ENCODE measurements at places on chromosomes 13 and 19.

DNA sequence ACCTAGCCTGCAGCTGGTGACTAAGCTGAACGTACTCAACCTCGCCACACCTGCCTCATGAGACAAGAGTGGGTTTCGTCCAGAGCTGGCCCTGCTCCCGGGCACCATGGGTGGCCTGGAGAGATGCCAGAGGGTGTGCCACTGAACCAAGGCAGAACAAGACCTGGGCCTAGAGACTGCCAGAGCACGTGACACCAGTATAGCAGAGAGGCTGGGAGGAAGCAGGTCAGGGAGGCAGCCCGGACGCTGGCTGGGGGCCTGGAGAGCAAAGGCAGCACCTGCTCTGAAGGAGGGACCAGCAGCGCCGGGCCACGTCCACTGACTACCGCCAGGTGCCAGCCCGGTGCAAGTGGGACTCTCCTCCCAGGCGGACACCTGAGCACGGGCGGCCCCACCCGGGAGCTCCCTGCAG is 7.3 kb upstream of the C13orf46 start:
- DNase-seq, result no peak

DNA sequence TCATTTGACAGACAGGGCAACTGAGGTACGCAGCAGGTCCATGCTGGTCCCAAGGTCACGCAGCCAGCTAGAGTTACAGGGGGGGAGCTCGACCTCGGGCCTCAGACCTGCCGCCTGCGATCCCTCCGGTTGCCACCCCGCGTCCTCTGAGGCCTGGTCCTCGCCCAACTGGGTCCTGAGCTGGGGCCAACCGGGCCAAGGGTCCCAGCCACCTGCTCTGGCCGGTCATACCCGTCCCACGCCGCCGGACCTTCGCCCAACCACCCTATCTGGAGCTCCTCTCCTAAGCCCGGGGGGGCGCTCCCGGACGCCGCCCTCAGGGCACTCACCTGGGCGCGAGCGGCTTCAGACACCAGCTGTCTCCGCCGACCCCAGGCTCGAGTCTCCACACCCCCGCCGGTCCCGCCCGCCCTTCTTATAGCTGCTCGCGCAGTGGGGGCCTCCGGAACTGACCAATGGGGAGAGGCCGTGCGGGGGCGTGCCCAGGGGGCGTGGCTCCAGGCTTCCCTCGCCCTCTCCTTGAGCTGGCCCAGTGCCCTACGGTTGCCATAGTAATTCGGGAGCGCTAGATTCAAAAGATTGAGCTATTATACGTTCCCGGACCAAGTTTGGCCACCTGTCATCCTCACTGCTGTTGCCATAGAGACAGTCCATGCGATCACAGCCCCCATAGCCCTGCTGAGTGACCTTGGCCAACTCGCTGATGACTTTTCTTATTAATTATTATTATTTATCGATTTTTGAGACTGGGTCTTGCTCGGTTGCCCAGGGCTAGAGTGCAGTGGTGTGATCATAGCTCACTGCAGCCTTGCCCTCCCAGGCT is at the start of gene PLIN5:
Gene PLIN5 (minus strand): TSS at position 389 of the 823 bp plus-strand sequence. CDS start 1,150 bp downstream, outside the sequence.
- peak; percentile 38 for DNase-seq

DNA sequence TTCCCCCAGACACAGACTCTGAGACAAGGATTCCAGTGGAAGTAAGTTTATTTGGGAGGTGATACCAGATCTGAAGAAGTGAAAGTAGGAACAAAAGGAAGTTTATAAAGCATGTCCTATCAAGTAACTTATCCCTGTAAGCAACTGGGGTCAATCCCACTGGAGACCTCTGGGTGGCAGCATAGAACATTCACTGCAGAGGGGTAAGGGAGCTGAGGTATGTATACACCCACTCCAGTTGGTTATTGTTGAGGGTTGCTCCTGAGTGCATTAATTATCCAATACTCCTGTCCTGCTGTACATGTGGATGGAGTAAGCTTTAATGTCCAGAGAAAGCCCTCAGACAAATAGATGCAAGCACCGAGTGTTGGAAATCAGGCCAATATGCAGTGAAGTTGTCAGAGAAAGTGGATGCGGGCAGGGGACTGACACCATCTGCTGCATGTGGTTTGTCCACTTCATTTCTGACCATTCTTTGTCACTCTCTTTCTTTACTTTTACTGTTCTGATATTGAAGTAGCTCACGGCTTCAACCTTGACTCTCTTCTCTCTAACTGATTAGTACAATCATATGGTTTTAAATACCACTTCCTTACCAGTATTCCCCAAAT is 46.7 kb downstream of the NOTCH3 start:
- peak; percentile 78 for DNase-seq

GRCh38 chr13:77898097-77898496 is 20.5 kb downstream of the EDNRB start:
- no peak for DNase-seq

DNA sequence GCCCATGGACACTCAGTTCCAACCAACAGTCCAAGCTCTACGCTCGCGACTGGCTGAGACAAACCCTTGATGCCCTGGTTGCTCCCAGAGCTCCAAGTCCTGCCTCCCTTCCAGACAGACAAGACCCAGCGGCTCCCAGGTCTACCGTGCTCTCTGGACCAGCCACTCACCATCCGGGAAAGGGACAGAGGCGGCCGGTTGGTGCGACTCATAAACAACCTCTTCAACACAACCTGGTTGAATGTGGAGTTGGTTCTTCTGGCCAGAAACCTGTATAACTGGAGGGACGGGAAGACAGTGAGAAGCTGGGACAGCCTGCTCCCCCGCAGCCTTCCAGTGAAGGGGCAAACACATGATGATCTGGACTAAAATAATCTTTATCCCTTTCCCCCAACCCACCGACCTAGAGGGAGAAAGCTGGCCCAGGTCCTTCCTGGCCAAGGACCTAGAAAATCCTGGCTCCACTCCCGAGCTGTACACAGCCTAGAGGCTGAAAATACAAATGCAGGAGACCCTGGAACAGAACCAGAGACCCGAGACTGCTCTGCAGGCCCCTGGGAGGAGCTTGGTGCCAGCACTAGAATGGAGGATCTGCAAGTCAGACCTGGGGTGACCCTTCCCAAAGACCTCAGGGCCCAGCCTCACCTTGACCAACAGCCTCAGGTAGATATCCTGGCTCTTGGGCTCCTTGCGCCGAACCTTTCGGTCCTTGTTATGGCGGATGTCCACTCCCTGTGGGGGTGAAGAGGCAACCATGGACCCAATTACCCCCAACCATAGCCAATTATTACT is 1.6 kb downstream of the RPL18 start:
- no peak for DNase-seq

GRCh38 chr19:2381148-2381820 is 21.2 kb downstream of the TMPRSS9 start:
- no peak for DNase-seq

DNA sequence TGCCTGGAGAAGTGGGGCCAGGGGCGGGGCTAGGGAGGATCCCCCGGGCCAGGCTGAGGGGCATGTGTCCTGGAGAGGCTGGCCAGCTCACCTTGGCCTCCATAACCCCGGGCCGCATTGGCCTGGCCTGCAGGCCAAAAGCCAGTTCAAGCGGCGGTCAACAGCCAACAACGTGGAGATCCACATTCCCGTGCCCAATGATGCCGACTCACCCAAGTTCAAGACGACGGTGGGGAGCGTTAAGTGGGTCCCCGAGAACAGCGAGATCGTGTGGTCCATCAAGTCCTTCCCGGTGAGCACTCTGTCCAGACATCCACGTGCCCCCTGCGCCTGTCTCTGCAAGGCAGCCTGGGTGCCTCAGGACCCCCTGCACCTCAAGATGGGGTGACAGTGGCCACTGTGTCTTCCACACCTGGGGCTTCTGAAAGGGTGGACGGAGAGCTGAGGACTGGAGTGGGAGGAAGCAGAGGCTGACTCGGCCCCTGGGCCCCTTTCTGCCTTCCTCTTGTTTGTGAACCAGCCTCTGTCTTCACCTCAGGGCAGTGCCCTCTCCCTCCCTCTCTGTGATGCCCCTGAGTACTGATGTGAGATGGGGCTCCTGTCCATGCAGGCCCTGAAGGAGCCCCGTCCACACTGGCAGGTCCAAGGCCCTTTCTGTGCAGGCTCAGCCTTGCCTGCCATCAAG is 31.1 kb downstream of the AP1M1 start:
- no peak for DNase-seq

GRCh38 chr19:28876609-28877123 is 336.3 kb downstream of the UQCRFS1 start:
- no peak for DNase-seq

DNA sequence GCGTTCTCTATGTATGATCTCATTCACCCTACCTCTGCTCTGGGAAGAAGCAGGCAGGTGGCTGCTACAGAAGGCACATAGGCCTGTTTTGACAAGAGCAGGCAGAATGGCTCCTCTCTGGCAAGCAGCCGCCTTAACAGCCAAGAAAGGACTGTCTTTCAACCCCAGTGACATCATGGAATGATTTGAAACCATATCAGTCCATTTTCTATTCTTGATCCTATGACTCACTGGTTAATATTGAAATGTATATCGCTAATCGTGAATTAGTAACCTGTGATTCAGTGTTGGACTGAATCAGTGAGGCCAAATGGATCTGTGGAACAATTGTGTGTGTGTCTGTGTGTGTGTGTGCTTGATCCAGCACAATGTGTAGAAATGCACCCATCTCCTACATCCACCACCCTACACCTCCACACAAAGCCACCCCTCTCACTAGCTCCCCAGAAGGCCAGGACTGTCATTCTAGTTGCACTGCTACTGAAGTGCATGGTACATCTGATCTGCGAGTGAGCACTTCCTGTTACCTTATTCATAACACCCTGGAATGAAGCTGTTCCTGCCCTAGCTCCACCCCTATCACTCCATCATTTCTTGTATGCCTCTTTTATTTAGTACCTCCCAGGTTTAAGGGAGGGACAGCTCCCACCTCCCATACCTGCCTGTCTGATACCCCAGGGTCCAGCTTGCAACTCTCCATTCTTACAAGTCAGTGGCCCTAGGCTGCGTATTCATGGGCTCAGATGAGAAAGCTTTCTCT is 460.0 kb downstream of the FOXO1 start:
- DNase-seq, result no peak

DNA sequence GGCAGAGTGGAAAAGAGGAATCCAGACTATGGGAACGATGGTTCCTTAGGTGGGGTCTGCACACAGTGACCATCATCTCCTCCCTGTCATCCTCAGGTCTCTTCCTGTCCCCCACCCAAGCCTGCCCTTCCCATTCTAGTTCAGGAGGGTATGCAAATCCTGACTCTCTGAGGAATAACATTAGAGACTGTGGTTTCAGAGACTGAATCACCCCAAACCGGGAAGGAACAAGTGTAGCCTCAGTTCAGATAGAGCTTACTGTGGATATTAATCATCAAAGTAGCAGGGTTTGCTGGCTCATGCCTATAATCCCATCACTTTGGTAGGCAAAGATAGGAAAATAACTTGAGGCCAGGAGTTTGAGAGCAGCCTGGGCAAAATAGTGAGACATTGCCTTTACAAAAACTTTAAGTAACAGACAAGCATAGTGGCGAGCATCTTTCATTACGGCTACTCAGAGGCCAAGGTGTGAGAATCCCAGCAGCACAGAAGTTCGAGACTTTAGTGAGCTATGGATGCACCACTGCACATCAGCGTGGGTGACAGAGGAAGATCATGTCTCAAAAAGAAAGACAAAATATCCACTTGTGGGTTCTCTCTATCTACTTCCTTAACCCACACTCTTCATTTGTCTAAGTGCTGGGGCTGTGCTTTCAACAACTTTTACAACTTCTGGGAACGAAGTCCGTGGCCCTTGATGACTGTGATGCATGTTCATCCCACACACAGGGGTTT is 19.3 kb upstream of the LGALS13 start:
- no peak for DNase-seq

DNA sequence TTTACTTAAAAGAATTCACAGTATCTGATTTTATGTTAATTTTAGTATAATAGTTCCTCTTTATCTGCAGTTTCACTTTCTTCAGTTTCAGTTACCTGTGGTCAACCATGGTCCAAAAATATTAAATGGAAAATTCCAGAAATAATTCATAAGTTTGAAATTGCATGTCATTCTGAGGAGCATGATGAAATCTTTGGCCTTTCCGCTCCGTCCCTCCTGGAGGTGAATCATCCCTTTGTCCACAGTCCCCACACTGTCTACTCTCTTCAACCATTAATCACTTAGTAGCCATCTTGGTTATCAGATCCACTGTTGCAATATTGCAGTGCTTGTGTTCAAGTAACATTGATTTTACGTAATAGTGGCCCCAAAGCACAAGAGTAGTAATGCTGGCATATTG is 26.9 kb downstream of the SLITRK6 start:
- peak; percentile 26 for DNase-seq

GRCh38 chr13:103517066-103517767 is 451.0 kb upstream of the SLC10A2 start:
- no peak for DNase-seq

GRCh38 chr13:60335531-60335930 is 61.5 kb upstream of the TDRD3 start:
- peak; percentile 5 for DNase-seq

DNA sequence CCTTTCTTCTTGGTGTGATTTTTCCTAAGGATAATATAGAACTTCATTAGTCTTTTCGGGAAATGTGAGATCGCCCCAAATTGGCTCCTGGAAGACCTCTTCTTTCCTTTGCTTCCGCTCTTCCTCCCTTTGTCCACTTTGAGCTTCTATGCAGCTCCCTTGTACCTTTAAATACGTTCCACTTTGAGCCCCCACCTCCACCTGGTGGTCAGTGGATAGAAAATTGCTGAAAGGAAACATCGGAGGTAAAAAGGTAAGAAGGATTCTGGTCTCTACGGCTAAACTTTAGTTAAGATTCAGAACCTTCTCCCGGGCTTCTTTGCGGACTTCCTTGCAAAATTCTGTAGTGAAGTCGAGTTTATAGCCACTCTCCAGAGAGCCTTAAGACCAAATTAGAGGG is 55.0 kb upstream of the TM9SF2 start:
- no peak for DNase-seq

DNA sequence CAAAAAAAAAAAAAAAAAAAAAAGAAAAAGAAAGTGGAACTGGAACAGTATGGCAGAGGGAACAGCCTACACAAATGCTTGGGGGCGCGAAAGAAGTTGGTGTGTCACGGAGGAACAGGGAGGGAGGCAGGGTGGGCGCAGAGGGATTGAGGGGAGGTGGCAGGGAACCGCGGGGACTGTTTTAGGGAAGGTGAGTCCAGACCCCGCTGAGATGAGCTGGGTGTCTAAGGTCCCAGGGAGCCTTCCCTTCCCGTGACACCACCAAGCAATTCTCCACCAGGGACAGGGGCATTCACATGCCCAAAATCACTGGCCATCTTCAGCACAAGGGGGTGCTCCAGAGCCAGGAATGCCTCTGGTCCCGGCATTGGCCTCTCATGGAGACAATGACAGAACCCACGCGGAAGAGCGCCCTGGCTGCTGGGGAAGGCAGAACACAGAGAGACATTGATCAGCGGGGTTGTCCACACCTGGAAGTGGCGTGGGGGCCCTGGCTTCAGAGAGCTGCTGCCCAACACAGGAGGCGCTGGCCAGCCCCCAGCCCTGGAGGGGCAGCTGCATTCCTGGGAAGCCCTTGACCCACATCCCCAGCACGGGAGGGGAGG is 6.9 kb downstream of the PEAK3 start:
- peak; percentile 80 for DNase-seq

- DNase-seq, result no peak
Measured at GRCh38 chr19:9720541-9720940, 45.6 kb upstream of the ZNF562 start.
